Lung microvascular endothelial cell (primary cell): ENCODE measurements at places on chromosomes 7 and 10. TPM values are rescaled to one million over a fixed set of nuclear protein-coding genes. Genes with fewer than 3 reads are reported as not detected.

DNA sequence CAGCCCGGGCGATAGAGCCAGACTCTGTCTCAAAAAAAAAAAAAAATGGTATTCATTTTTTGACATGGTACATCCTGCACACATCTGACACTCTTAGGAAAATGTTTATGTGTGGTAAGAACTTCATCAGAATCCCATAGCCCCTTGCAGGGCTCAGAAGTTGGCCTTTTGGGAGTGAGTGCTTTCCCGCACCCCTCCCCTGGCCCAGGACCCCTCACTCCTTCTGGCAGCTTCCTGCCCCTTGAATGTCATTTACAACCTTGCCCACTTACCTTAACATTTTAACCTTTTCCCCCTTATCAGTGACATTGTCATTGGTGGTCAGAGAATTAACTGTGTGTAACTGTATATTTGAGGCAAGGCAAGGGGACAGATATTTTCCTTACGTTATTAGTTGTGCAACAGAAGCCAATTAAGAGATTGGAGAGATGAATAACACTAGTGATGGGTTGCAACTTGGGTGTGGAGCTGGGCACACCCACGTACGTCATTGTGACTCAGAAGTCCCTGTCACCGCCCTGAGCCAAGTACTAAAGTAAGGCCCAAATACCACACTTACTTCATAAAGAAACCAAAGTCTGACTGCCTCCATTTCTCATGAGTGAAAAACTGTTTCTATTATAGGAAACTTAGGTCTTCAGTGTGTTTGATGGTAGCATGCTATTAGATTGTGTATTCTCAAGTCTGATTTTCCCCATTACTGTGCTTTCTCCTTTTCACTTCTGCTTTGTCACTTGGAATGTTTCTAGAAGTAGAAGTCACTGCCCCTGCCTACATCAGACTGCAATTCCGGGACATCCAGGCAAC lies 31.6 kb downstream of the OGDH start:
- DNase-seq: peak; percentile 78

GRCh38 chr7:67413670-67414069 lies 417.0 kb downstream of the TYW1 start:
- no peak for DNase-seq

DNA sequence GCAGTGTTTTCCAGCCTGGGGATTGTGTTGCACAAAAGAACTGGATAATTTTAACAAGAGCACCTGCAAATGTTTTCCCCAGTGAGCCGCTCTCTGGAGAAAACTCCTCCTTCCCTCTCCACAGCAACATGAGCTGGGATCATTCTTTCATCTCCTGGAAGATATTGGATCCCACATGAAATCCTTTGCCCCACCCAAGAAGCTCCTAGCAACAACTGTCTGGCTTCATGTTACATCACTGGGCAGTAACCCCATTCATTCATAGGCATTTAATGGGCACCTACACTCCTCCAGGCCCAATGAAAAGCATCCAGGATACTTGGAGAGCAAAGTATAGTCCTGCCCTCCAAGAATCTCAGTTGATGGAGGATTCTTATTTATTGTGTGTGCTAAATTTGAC lies 27.2 kb downstream of the LSM5 start:
- no peak for DNase-seq

DNA sequence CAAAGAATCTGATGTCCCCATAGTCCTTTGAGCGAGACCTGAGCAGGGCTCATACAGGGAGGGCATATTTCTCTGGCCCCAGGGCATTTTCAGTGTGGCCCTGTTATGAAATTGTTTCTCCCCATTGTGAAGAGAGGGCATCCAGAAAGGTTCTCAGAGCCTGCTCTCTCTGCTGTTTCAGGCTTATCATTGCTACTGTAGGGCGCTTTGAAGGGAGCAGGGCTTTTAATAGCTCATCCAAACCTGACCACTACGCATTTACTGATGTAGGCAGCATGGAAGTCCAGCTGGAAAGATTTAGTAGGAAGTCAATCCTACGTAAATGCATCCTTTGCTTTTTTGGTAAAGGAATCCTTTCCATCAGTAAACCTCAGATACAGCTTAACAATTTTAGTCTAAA lies 68.1 kb downstream of the PRPF18 start:
- no peak for DNase-seq

- no peak for DNase-seq
These were observed 10.5 kb downstream of the PLXDC2 start for GRCh38 chr10:19826712-19827111.

GRCh38 chr7:30320392-30320791 lies 36.0 kb downstream of the ZNRF2 start:
- no peak for DNase-seq

DNA sequence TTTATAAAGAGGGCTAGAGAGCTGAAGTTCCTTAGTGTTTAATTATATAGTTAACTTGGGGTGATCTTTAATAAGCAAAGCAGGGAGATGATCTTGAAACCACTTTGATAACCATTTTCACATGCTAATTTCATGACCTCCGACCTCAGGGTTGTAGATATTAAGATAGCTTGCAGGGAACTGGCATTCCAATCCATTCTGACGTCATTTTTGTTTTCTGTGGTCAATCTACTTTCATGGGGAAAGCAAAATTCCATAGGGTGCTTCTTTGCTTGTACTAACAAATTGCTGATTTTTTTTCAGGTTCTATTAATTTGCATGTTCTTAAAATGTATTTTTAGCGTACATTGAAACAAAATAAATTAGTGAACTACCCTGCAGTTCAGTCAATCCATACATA lies 139.3 kb downstream of the CDCA7L start:
- DNase-seq: no peak

DNA sequence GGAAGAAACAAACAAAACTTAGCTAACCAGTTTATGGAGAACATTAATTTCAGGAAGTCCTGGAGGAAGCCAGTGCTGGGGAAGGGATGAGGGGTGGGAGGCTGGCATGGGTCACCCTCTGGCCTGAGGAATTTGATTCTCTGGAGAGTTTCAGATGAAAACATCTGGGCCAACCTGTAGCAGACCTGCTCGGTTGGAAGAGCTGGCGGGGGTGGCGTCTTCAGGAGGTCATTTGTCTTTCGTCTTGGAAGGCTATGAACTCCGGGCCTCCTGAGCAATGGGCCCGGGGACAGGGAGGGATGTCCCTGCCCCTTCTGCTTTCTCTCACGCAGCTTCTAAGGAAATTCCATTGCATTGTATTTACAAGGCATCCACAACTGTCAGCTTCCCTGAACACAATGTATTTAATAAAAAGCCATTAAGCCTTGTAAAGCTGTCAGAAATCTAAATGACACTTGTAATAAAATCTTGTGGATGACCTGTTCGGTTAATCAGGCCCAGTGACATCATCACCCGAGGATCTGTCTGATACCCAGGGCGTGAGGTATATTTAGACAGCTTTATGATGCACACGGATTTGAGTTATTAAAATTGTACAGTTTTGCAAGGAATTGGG lies 250.5 kb downstream of the RAB11FIP2 start:
- no peak for DNase-seq

The NANOS1 gene
- total RNA-seq: 0.22 and 0.60 TPM in 2 replicates

The NACAD gene
- 0.44 and 0.79 TPM in 2 replicates for total RNA-seq

The ADCYAP1R1 gene
- total RNA-seq: under 0.01 TPM in 1 of 2 replicates, not detected in the other

The INMT gene
- total RNA-seq: under 0.01 TPM in 1 of 2 replicates, not detected in the other

The CTAGE6 gene
- total RNA-seq: under 0.01 and 0.20 TPM in 2 replicates

The TFR2 gene
- under 0.01 TPM in 2 replicates for total RNA-seq

The C10orf143 gene
- 0.22 and 0.40 TPM in 2 replicates for total RNA-seq

The AKR1B15 gene
- not detected in 2 replicates for total RNA-seq
